ENCODE measurements at places on chromosomes 5 and 9. TPM values are rescaled to one million over a fixed set of nuclear protein-coding genes. Genes with fewer than 3 reads are reported as not detected.

The FOXI1 gene
- 3.8 TPM for total RNA-seq

The ACSL6 gene
- 4.9 TPM for total RNA-seq

The SCAMP1 gene
- 46.0 TPM for total RNA-seq

The LYRM7 gene
- 9.8 TPM for total RNA-seq

The CRHBP gene
- total RNA-seq = 33.6 TPM

The TMEM232 gene
- total RNA-seq = 7.3 TPM

The NRG2 gene
- 1.3 TPM for total RNA-seq
